ENCODE measurements at places on chromosomes 7 and 10.
A peak's percentile ranks its signal among the peaks of the same experiment; 100 is the strongest.

DNA sequence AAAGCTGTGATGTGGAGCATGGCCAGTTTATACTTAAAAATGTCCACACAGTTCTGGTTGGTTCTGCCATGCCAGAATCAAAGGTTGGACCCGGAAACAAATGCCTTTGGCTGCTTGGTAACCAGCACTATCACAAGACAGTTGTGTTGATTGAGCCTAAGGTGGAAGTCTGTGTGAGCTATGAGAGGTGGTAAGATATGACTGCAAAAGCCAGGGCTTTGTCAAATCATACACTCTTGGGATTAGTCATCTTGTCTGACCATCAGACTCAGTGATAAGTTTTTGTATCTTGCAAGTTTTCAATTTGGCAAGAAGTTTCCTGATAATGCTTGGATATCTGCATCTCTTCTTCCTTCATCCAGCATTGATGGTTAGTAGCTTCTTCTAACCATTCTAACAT, 35.5 kb downstream of the GPR141 start:
- DNase-seq, result no peak

- no peak for DNase-seq
These were observed 5.2 kb downstream of the IFIT5 start for GRCh38 chr10:89419548-89419947.

- no peak for DNase-seq
These were observed 8.5 kb upstream of the UNCX start for GRCh38 chr7:1224086-1224716.

DNA sequence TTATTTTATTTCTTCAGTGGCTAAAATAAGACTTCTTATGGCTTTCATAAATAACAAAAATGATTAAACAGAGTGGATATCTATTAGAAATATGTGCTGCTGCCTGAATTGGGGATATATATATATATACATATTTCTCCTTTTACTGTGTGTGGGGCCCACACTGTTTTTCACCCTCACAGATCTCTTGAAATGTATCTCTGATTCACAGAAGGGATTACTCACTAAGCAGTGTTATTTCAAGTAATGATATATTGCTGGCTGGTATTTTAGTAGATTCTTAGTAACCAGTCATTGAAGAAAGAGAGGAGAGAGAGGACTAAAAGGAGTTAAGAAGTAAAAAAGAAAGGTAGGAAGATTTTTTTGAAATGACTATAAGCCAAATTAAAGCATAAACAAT, 308.6 kb upstream of the NRP1 start:
- no peak for DNase-seq

DNA sequence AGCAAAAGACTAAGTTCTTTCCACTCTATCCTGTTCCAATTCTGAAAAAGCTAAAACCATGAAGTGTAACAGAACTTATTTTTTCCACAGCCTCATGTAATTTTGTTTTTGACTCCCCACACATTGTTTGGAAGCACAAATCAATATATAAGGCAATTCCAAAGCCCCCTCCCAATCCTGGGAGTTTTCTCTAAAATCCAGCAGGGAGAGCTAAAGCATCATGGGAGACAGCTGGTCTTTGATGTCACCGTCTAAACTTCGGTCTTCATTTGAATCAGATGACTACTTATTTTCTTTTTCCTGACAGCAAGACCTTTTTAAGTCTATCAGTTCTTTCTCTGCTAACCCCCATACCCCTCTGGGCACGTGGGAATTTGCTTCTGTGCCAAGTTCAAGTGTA, 33.3 kb upstream of the PON1 start:
- DNase-seq, result no peak

- DNase-seq, result no peak
These were observed 177.2 kb upstream of the DKK1 start for GRCh38 chr10:52136921-52137320.

DNA sequence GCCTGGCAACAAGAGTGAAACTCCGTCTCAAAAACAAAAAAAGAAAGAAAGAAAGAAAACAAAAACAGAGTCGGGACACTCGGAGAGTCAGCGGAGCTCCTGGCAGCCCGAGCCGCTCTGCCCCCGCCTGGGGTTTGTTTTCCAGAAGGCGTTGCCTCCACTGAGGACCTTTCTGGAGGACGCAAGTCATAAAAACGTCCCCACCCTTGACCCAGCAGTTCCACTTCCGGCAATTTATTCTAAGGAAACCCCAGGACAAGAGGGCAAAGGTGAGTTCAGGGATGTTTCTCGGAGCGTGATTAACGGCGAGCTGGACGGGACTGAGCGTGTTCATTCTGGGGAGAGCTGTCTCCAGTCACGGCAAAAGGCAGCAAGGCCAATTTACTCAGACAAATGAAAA, 27.0 kb upstream of the SUN1 start:
- no peak for DNase-seq

- DNase-seq, result no peak
These were observed 3.7 kb upstream of the UTF1 start for GRCh38 chr10:133226251-133226808.

DNA sequence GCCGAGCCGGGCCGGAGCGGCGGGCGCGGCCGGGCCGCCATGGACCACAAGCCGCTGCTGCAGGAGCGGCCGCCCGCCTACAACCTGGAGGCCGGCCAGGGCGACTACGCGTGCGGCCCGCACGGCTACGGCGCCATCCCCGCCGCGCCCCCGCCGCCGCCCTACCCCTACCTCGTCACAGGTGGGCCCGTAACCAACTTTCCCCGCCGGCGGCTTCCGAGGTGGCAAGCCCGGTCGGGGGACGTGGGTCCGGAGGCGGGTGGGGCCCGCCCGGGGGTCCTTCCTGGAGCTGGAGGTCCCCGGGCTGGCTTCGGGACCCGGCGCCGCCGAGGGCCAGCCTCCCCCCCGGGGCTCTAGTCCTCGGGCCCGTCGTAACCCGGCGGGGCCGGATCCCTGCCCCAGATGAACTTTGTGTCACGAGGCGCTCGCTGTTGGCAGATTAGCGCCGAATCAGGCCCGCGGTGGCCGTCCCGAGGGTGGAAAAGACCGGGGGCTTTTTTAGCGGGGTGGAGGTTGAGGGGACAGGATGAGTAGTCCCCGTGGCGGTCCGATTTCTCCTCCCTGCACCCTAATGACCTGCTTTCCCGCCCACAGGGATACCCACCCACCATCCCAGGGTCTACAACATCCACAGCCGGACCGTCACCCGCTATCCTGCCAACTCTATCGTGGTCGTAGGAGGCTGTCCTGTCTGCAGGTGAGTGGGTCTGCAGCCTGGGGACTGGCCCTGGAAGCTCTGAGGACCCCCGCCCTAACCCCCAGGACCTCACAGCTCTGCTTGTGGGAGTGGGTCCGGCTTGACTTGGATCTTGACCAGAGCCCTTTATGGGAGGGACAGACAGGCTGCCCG, 496 bp downstream of the BRI3 start:
- DNase-seq, result peak; percentile 34

DNA sequence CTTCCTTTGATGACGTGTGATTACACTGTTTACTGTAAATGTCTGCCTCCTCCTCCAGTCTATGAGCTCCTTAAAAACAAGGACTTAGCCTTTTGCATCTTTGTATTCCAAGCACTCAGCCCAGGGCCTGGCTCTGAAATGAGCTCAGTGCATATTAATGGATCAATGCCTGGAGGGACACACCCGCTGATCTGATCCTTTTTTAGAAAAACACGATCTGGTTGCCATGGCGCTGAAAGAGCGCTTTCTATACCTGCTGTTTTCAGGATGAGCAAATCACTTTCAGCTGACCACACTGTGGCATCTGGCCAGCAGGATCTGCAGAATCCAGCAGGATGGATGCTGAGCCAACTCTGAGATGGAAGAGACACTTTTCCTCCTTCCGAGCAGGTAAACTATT, 37.8 kb upstream of the GARS1 start:
- DNase-seq, result no peak

DNA sequence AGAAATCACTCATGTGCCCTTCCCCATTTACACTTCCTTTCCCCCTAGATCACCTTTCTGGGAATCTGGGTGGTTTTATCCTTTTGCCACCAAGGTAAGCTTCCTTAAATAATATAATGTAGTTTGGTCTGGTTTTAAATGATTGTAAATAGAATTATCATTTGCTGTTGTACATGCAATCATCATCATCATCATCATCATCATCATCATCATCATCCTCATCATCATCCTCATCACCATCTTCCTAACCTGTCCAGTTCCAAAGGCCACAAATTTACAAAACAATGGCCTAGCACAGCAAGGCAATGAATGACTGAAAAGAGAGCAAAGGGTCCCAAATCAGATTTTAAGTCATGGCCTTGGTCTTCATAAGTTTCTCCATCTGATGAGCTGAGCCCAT, 329.7 kb downstream of the PLXNA4 start:
- DNase-seq, result no peak

- DNase-seq, result no peak
These were observed 139.0 kb downstream of the TPST1 start for GRCh38 chr7:66344166-66344565.

GRCh38 chr7:138075350-138075749, 909 bp upstream of the AKR1D1 start:
- DNase-seq, result no peak

DNA sequence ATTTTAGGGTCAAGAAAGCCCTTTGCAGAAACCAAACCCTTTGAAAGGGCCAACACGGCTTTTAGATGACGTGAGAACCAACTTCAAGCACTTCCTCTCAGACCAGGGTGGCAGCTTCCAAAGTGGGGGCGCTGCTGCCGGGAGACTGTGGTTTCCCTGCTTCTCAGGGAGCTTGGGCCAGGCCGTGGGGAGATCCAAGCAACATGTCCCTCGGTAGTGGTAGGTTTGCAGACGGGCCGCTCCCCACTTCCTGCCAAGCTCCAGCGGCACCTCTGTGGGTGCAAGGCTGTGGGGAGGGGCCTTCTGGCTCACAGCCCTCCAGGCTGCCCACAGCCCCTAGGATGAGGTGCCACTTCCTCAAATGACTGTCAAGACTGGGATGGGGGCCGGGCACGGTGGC, 132.4 kb downstream of the FAM53B start:
- peak; percentile 75 for DNase-seq

- no peak for DNase-seq
These were observed 112.2 kb upstream of the GALNT17 start for GRCh38 chr7:71019706-71020105.

- peak; percentile 50 for DNase-seq
These were observed 27.7 kb downstream of the PPP2R2D start for GRCh38 chr10:131928248-131929095.

GRCh38 chr10:101080933-101081931, 19.4 kb downstream of the KAZALD1 start:
- no peak for DNase-seq

DNA sequence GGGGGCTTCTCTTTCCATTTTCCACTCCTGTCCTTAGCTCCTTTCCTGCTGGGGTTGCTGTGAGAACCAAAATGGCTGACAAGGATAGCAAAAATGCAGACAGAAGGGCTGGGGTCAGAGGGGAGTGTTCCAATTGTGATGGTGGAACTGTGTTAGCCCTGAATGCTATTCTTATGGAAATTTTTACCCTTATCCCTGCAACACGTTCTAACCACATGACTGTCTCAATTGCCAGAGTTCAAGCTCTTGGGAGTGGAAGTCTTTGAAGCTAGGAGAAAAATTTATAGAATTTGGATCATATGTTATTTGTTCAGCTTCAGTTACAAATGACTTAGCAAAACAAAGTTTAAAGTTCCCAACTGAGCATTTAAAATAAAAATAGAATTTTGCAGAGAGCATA, 134.1 kb downstream of the ADCYAP1R1 start:
- no peak for DNase-seq

DNA sequence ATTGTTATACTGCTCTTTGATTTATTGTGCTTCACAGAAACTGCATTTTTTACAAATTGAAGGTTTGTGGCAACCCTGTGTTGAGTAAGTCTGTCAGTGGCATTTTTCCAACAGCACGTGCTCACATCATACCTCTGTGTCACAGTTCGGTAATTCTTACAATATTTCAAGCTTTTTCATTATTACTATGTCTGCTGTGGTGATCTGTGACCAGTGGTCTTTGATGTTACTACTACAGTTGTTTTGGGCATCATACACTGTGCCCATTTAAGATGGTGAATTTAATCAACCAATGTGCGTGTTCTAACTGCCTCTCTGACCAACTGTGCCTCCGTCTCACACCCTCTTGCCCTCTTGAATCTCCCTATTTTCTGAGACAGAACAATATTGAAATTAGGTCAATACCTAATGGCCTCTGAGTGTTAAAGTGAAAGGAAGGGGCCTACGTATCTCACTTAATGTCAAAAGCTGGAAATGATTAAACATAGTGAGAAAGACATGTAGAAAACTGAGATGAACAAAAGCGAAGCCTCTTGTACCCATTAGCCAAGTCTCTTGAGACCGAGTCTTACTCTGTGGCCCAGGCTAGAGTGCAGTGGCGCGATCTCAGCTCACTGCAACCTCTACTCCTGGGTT, 20.2 kb upstream of the ASL start:
- no peak for DNase-seq

GRCh38 chr10:52308251-52309031, 5.6 kb upstream of the DKK1 start:
- peak; percentile 21 for DNase-seq

DNA sequence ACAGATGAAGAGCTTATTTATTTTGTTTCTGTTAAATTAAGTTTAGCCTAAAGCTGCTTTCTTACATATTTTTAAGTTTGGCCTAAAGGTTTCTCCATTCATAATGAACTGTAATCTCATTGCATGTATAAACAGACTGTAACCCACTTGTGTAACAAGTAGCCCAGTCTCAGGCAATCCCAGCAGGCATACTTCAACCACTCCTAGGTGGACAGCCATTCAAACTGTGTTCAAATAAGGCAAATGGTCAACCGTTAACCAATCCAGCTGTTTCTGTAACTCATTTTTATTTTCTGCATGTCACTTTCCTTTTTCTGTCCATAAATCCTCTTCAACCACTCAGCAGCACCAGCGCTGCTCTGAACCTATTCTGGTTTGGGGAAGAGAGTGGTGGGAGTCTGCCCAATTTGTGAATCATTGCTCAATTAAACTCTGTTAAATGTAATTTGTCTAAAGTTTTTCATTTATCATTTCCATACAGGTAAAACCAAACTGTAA, 35.9 kb downstream of the PHYHIPL start:
- no peak for DNase-seq

GRCh38 chr7:45342236-45342635, 184.6 kb downstream of the RAMP3 start:
- no peak for DNase-seq
